ENCODE measurements at places on chromosomes 7 and 10.

DNA sequence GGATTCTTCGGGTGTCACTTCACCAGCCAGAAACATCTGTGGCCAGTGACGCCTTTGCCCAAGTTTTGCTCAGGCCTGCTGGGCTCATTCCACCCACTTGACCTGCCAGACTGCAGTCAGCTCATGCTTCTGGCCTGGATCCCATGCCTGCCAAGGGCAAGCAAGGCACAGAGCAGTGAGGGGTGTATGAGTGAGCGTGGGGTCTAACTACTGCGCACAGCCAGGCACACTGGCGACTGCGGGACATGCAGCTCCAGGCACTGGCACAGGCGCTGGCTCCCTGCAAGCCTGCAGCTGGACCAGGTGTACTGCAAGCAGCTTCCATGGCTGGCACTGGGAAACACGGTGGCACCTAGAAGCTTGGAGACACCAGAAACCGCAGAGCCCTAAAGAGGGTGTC is 80.1 kb downstream of the MTERF1 start:
- DNase-seq: no peak

DNA sequence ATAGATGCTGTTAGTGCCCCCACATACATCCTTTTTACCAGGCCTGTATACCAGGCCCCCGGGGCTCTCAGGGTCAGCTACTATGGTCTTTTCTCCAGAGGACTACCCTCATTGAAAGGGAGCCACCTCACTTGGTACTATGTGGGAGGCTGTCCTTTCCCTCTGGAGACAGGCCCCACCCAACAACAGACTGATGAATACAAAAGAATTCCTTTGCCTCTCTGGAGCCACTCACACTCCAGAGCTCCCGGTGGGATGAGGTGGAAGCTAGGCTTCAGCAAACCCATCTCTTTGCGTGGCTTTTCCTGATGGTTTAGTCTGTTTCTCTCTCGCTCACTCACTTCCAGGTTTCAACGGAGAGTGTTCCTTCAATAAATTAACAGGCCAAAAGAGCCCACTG is 30.3 kb downstream of the ANKMY2 start:
- DNase-seq: no peak

GRCh38 chr10:25758041-25758457 is 176.0 kb upstream of the MYO3A start:
- DNase-seq: no peak

DNA sequence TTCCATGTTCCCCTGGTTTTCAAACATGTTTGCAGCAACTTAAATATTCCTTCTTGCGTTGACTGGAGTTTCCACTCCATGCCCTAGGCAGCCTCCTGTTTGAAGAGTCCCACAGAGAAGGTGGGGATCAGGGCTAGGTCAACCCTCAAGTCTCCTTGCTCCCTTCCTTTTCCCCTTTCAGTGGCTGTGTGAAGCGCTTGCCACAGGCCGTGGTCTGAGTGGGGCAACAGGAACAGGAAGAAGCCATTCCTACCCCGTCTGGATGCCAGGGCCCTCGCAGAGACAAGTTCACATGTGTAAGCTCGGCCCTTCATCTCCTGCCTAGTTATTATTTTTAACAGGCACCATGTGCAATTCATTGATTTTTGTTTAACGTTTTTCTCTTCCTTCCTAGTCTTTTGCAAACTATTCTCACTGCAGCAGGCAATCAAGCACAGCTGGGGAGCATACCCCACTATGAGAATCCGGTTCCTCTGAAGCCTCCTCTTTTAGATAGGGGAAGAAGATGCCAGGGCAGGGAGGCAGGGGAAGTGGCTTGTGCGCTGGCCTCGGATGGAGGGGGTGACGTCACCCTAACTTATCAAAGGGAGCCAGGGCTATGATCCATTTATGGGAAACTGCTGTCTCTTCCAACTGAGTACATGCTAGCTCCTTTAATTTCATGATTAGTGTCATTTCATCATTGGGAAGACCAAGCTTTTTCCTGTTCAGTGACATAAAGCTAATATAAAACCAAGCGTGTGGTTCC is 64.2 kb downstream of the PRLHR start:
- DNase-seq: no peak

- no peak for DNase-seq
Measured at GRCh38 chr7:32212321-32212720, 142.1 kb upstream of the PDE1C start.

DNA sequence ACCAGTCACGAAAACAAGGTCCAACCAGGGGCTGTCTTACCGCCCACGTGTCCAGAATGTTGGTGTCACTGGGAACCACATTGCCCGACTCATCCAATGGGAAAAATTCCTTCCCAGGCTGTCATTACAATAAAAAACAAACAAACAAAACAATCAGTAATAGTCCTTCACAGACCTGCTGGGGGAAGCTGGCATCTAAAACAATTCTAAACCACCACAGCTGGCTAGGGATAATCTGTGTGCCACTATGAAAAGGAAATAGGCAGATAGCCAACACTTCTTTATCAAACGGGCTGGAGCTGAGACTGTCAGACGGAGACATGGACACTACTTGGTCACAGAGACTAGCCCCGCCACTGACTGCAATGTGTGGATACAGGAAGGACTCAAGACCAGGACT is 9.2 kb downstream of the AKR1B1 start:
- no peak for DNase-seq

DNA sequence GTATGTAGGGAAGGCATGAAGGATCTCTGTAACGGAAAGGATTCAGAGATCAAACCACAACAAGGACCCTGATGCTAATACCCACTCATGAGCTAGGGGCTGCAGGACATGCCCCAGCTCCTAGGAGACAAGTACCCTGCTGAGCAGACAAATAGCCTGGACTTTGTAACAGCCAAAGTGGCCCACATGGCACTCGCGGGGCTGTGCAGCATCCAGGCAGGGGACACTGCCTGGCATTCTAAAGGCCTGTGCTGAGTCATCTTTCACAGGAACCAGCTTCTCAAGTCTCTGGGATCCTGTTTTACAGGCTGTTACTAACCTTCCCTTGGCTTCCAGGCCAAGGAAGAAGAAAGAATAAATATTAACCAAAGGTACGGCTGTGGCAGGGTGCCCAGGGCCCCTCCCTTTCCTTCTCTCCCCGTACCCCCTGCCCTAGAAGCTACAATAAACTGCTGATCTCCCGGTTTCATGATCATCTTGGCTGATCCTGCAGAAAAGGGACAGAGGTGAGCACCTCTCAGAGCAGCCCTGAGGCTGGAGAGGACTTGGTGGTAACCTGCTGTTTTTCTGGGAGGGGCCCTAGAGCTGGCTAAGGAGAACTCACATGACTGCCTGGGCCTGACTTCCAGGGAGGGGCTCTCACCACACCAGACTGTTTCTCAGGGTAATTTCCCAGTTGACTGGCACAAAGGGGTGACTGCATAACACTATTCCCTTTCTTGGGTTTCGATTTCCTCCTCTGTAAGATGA is 4.2 kb upstream of the RPEL1 start:
- DNase-seq: no peak

DNA sequence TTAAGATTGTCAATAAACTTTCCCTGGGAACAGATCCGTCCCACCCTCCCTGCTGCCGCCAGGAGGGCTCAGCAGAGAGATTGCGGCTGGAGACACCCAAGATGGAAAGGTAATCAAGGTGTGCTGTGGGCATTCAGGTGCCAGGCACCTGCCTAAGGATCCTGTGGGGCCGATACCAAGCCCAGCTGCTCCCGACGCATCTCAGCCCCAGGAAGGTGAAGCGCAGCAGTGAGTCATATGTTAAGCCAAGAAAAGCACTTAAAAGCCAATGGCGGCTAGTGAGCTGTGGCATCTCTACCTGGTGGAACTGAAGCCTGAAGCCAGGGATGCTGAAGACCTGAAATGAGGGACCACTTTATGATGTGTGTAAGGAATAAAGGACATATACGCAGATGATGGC is 6.1 kb downstream of the WDR86 start:
- no peak for DNase-seq

- no peak for DNase-seq
Measured at GRCh38 chr7:128381161-128381821, 19.8 kb upstream of the PRRT4 start.

All from GM12878 (cell line).